Regular cardiac myocyte (primary cell): ENCODE measurements at places on chromosomes 2 and 18. TPM values are rescaled to one million over a fixed set of nuclear protein-coding genes. Genes with fewer than 3 reads are reported as not detected.

The UPP2 gene
- total RNA-seq = 0.28 TPM in 1 of 2 replicates, not detected in the other

The ALPI gene
- not detected in 2 replicates for total RNA-seq

The KLHL30 gene
- total RNA-seq = 1.7 and 9.9 TPM in 2 replicates

The RASGRP3 gene
- 2.5 and 4.8 TPM in 2 replicates for total RNA-seq

The TFCP2L1 gene
- total RNA-seq = 0.19 and 0.28 TPM in 2 replicates

The LRRTM1 gene
- total RNA-seq = not detected in 2 replicates

The ALLC gene
- total RNA-seq = under 0.01 TPM in 1 of 2 replicates, not detected in the other

The ANKRD30B gene
- 0.96 and 4.5 TPM in 2 replicates for total RNA-seq

The POTEC gene
- under 0.01 TPM in 2 replicates for total RNA-seq

The TMEM247 gene
- total RNA-seq = not detected in 2 replicates

The SCN9A gene
- 20.3 and 22.0 TPM in 2 replicates for total RNA-seq

The UGT1A4 gene
- 0.28 TPM in 1 of 2 replicates, not detected in the other for total RNA-seq

The C2orf69 gene
- total RNA-seq = 14.4 and 17.3 TPM in 2 replicates

The CROCC2 gene
- not detected in 2 replicates for total RNA-seq

The ERFE gene
- total RNA-seq = 1.2 and 2.8 TPM in 2 replicates

The TMEFF2 gene
- total RNA-seq = under 0.01 TPM in 2 replicates

The ARHGAP15 gene
- not detected in 2 replicates for total RNA-seq

The CD8A gene
- not detected in 2 replicates for total RNA-seq

The VAMP8 gene
- 2.5 and 6.7 TPM in 2 replicates for total RNA-seq

The MSH2 gene
- 18.6 and 36.2 TPM in 2 replicates for total RNA-seq

The RND3 gene
- 284 and 750 TPM in 2 replicates for total RNA-seq

The LDLRAD4 gene
- under 0.01 TPM in 2 replicates for total RNA-seq

The GALNT3 gene
- total RNA-seq = 0.56 and 1.2 TPM in 2 replicates

The UGT1A5 gene
- not detected in 2 replicates for total RNA-seq

The MRPL44 gene
- total RNA-seq = 29.6 and 29.7 TPM in 2 replicates

The BUB1 gene
- 6.5 and 49.5 TPM in 2 replicates for total RNA-seq

The IL18R1 gene
- 0.96 and 1.4 TPM in 2 replicates for total RNA-seq

The TSPYL6 gene
- total RNA-seq = not detected in 2 replicates

The INPP5D gene
- under 0.01 and 0.85 TPM in 2 replicates for total RNA-seq

The RTKN gene
- 10.2 and 13.5 TPM in 2 replicates for total RNA-seq

The RNF144A gene
- 0.56 and 1.5 TPM in 2 replicates for total RNA-seq

The GPR39 gene
- 2.3 and 2.8 TPM in 2 replicates for total RNA-seq

The SP140 gene
- total RNA-seq = 0.77 TPM in 1 of 2 replicates, not detected in the other

The AQP4 gene
- total RNA-seq = under 0.01 TPM in 1 of 2 replicates, not detected in the other

The AQP12A gene
- not detected in 2 replicates for total RNA-seq

The ERBB4 gene
- 0.28 and 0.77 TPM in 2 replicates for total RNA-seq

The EML6 gene
- 0.58 and 1.1 TPM in 2 replicates for total RNA-seq

The SLC11A1 gene
- total RNA-seq = 0.19 and 0.28 TPM in 2 replicates

The PHLPP1 gene
- 4.2 and 4.6 TPM in 2 replicates for total RNA-seq

The UGT1A8 gene
- total RNA-seq = not detected in 2 replicates

The ACKR3 gene
- total RNA-seq = 0.58 and 5.4 TPM in 2 replicates

The COL6A3 gene
- 664 and 1,543 TPM in 2 replicates for total RNA-seq

The ERMN gene
- total RNA-seq = 0.19 and 0.28 TPM in 2 replicates

The C1GALT1C1L gene
- 1.1 and 1.3 TPM in 2 replicates for total RNA-seq

The CIB4 gene
- total RNA-seq = not detected in 2 replicates

The ADRA2B gene
- total RNA-seq = 2.0 TPM in 1 of 2 replicates, not detected in the other

The ALPG gene
- total RNA-seq = not detected in 2 replicates

The GCA gene
- total RNA-seq = 5.2 and 6.2 TPM in 2 replicates

The TUBB8B gene
- not detected in 2 replicates for total RNA-seq

The NR4A2 gene
- total RNA-seq = 0.58 and 0.85 TPM in 2 replicates

The CACNB4 gene
- total RNA-seq = 2.3 and 20.0 TPM in 2 replicates

The TDRD15 gene
- total RNA-seq = not detected in 2 replicates
